Left lobe of liver (tissue), 2 donors: ENCODE measurements at places on chromosomes 11 and 22. TPM values are rescaled to one million over a fixed set of nuclear protein-coding genes. Genes with fewer than 3 reads are reported as not detected.

Gene C2CD3
- 7.0 TPM for total RNA-seq

Gene E2F8
- total RNA-seq, result 0.08 TPM

Gene ADAMTS15
- 0.15 TPM for total RNA-seq

DNA sequence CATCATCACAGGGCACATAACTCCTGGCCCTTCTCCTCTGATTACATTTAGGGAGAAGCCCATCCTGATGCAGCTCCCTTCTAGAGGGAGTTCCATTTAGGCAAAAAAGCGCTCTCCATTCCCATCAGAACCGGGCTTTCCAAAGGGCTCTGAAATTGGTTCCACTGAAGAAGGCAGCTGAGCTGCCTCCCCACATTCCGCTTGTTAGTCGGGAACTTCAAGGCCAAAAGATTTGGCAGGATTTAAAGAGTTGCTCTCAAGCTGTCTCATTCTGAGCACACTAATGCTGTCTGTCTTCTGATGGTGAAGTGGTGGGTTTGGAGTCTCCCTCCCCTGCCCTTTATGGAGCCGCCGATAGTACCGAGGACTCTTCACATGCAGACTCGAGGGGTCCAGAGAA lies 26.6 kb upstream of the CABP7 start:
- no peak for DNase-seq

DNA sequence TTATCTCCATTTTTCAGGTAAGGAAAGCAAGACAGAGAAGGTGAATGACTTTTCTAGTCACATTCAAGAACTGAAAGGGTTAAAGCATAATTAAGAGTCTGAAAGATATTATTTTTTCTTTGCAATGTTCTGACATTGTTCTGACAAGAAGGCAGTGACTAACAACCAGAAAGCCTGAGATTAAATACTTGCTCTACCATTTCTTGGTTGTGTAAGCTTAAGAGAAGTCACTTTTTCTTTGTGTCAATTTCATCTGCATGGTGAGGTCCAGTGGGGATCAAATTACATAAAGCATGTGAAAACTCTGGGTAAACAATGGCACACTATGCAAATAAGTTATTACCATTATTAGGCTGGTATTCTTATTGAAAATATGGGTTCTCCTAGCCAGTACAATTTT lies 73.7 kb downstream of the PHF21A start:
- DNase-seq, result no peak

DNA sequence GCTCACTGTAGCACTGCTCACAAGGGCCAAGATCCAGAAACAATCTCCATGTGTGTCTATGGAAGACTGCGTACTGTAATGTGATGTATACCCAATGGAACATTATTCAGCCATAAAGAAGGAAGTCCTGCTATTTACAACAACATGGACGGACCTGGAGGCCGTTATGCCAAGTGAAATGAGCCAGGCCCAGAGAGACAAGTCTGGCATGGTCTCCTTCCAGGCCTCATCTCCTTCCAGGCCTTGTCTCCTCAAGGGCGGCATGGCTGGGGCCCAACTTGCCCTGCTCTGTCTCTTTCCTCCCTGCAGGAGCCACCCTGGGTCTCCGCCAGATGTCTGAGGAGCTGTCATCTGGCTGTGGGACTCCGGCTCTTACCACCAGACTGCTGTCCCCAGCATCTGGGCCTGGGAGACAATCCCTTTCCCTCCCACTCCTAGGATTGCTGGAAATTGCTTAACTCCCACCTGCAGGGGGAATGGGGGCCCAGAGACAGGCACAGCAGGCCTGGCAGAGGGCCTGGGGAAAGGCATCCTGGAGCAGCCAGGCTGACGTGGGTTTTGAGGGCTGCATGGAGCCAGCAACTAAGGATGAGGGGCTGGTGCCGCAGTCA lies 1326.6 kb downstream of the TBC1D22A start:
- no peak for DNase-seq

DNA sequence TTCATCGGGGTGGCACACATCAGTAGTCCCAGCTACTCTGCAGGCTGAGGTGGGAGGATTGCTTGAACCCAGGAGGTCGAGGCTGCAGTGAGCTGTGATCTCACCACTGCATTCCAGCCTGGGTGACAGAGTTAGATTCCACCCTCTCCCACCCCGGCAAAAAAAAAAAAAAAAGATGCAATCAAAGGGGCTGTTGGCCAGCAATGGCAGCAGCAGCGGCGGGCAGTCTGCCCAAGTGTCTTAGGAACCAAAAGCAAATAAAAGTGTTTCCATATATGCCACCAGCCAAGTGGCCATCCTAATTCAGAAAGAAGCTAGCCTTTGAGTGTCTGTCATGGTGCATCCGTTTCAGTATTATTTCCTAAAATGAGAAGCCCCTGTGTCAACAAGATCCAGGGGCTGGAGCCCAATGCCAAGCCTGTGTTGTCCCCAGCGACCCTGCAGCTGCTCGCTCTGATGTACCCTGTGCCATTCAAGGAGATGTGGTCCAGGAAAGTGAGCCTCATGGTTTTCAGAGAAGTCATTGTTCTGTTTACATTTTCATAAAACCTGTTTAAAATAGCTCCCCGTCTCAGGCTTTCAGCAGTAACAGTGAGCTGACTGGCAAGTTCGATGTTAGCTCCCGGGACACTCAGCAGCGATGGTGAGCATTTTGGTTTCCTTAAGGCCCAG lies 12.5 kb downstream of the CDPF1 start:
- no peak for DNase-seq
